ENCODE measurements at places on chromosomes 13 and 19.

GRCh38 chr13:59963827-59964226, 199.9 kb downstream of the DIAPH3 start:
- DNase-seq, result no peak

- DNase-seq, result no peak
Observed at GRCh38 chr13:105918842-105919741, 616.4 kb downstream of the EFNB2 start.

GRCh38 chr13:33971562-33971819, 153.5 kb downstream of the RFC3 start:
- DNase-seq, result no peak

GRCh38 chr13:61777899-61778298, 362.2 kb upstream of the PCDH20 start:
- no peak for DNase-seq

- DNase-seq, result no peak
Observed at GRCh38 chr19:10168386-10168948, 26.3 kb downstream of the DNMT1 start.

GRCh38 chr13:29457299-29457698, 138.2 kb downstream of the SLC7A1 start:
- DNase-seq, result peak; percentile 9

GRCh38 chr13:42524487-42525034, 49.4 kb upstream of the TNFSF11 start:
- no peak for DNase-seq

DNA sequence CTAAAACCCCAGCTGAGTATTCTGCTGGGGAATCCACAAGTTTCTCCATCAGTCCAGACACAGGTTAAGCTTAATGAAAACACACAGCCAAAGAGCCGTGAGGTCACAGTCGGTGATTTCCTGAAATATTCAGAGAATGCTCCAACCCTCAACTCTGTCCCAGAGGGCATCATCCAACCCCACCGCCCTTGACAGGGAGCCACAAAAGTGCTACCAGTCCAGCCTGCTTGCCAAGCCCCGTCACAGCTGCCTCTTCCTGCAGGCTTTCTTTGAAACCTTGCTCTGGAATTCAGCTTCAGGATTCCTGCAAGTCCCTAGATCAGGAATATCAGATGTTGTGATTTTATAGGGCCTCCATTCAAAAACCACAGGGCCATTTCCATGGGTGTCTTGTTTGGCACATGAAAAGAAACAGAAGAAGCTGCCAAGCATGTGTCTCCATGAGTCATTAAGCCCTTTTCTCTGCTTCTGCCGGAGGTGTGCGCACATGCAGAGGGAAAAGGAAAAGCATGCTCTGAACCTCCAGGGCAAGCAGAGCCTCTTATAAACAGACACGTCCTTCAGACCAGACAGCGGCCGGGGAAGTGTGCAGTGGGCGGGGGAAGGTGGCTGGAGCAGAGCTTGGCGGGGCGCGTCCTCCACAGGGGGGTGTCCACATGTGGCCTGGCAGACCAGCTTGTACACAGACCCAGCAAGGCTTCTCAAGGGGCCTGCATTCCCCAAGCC, 164.7 kb downstream of the KATNAL1 start:
- no peak for DNase-seq

DNA sequence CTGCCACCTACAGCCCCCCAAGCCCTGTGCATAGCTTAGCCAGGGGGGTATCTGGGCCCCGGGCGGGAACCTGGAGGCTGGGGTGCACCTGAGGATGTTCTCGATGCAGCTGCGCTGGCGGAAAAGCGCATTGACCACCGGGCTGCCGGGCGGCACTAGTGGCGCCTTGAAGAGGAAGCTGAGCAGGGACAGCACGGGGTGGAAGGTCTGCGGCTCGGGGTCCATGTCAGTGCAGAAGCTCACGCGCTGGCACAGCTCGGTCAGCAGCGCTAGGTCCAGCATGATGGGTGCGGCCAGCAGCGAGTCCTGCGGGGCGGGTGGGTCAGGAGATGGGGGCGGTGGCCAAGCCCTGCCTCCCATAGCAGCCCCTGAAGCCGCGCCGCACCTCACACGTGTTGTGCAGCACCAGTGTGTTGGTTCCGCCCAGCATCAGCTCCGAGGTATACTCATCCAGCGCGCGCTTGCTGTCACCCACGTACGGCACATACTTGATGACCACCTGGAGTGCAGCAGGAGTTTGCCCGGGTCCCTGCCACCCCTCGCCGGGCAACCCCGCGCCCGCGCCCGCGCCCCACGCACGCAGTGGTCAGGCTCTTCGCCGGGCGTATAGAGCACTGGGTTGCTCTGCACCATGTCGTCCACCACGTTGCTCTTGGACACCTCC, 2.6 kb downstream of the ISYNA1 start:
- no peak for DNase-seq

DNA sequence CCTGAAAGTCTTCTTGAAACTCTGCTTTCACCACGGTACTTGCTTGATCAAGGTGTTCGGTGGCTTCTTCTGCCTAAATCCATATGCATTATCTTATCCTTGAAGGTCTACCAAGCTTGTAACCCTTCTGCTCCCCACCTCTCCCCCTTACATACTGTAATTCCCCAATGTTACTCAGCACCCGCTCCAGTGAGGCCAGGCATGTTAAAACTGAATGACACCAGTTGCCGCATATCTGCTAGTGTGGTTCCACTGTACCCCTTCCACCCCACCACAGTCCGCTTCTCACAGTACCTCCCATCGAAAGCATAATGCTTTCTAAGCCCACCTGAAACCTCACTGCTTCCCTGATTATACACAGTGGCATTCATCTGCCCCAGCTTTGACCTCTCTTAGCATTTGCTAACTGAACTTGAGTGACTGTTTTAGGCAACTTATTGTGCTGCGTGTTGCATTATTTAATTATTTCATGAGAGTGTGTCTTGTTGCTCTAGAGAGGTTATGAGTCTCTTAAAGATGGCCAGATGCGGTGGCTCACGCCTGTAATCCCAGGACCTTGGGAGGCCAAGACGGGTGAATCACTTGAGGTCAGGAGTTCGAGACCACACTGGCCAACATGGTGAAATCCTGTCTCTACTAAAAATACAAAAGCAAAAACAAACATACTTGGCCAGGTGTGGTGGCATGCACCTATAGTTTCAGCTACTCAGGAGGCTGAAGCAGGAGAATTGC, 87.6 kb upstream of the MBNL2 start:
- DNase-seq, result no peak

DNA sequence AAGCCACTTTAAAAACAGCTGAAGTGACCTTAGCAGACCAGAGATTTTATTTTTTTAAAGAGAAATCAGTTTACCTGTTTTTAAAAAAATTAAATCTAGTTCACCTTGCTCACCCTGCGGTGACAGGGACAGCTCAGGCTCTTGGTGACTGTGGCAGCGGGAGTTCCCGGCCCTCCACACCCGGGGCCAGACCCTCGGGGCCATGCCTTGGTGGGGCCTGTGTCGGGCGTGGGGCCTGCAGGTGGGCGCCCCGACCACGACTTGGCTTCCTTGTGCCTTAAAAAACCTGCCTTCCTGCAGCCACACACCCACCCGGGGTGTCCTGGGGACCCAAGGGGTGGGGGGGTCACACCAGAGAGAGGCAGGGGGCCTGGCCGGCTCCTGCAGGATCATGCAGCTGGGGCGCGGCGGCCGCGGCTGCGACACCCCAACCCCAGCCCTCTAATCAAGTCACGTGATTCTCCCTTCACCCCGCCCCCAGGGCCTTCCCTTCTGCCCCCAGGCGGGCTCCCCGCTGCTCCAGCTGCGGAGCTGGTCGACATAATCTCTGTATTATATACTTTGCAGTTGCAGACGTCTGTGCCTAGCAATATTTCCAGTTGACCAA, 10.8 kb downstream of the PLPPR3 start:
- DNase-seq, result peak; percentile 64

DNA sequence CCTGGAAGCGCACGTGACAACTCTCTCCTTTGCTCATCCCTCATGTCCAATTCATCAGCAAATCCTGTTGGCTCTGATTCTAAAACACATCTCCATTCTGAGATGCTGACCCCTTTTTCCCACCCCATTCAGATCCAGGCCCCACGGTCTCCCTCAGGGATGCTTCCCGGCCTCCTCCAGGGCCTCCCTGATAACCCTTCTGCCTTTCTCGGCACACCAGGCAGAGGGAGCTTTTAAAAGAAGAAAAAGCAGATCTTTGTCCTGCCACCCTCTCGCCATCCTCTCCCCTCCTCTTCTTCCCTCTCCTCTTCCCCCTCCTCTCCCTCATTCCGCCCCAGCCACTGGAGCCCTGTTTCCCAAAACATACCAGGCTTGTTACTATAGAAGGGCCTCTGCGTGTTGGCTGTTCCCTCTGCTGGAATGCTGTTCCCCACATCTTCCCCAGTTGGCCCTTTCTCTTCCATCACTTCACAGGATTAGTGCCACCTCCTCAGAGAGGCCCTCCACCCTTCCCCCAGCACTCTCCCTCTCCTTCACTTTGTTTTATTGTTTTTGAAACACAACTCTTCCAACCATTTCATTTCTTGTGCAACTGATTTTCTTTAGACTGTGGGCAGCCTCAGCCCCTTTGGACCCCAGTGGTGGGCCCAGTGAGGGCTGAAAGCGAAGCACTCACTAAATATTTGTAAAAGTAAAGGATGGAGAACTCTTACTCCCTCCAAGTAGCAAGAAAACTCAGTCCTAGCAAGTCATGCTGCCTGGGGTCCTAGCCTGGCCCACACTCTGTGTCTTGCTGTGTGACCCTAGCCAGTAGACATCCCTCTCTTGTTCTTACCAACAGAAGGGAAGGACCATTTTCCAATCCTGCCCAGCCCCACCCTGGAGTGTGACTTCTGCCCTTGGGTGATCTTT, 2.5 kb upstream of the CRLF1 start:
- no peak for DNase-seq

DNA sequence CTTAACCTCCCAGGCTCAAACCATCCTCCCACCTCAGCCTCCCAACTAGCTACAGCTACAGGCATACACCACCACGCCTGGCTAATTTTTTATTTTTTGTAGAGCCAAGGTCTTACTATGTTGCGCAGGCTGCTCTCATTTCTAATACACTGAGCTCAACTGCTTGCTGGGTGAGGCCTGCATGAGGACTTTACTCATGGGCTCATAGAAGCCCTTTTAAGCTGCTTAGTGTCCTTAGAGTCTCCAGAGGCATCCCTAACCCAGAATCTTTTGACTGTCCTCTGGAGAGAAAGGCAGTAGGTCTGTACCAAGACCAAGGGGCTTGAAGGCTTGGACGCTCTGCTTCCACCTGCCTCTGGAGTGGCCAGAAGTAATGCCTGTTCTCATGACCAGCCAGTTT, 141.6 kb downstream of the TM9SF2 start:
- DNase-seq, result no peak

DNA sequence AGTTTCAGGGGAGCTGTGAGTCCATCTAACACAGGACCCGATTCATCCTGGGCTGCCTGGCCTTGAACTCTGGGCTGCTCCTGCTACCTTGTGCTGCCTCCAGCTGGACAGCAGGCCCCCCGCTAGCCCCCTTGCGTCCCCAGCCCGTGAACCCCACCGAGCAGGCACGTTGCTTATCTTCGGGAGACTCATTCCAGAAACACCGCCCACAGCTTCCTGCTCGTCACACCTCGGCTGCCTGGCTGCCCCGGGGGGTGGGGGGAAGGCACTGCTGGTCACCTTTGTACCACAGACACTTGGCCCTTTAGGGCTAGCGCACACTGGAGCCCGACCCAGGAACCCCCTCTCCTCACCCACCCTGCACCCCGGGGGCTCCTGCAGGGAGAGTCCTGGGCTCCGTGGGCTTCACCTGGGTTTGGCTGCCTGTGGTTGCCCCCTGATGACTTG, 48.1 kb downstream of the CRTC1 start:
- DNase-seq, result no peak

- DNase-seq, result peak; percentile 59
Observed at GRCh38 chr13:52010890-52011631, at the start of gene ATP7B. ATP7B (minus strand) TSS chr13:52011450; CDS start chr13:52011337, 113 bp downstream.

DNA sequence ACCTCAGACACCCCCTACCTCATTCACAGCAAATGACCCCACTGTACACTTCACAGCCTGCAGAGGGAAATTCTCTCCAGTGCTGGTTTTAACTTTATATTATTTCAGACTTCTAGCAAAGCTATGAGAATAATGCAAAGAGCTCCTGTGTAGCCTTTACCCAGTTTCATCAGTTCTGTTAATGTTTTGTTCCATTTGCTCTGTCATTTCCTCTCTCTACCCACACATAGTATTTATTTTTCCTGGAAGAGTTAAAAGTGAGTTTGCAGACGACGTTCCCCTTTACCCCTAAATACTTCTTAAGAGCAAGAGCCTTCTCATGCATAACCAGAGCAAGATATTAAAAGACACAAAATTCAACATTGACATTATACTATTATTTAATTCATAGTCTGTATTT, 49.9 kb upstream of the ADGRE1 start:
- DNase-seq, result no peak

GRCh38 chr19:2336528-2337328, 8.2 kb downstream of the SPPL2B start:
- no peak for DNase-seq

GRCh38 chr13:96779691-96780090, 214.6 kb downstream of the OXGR1 start:
- no peak for DNase-seq

DNA sequence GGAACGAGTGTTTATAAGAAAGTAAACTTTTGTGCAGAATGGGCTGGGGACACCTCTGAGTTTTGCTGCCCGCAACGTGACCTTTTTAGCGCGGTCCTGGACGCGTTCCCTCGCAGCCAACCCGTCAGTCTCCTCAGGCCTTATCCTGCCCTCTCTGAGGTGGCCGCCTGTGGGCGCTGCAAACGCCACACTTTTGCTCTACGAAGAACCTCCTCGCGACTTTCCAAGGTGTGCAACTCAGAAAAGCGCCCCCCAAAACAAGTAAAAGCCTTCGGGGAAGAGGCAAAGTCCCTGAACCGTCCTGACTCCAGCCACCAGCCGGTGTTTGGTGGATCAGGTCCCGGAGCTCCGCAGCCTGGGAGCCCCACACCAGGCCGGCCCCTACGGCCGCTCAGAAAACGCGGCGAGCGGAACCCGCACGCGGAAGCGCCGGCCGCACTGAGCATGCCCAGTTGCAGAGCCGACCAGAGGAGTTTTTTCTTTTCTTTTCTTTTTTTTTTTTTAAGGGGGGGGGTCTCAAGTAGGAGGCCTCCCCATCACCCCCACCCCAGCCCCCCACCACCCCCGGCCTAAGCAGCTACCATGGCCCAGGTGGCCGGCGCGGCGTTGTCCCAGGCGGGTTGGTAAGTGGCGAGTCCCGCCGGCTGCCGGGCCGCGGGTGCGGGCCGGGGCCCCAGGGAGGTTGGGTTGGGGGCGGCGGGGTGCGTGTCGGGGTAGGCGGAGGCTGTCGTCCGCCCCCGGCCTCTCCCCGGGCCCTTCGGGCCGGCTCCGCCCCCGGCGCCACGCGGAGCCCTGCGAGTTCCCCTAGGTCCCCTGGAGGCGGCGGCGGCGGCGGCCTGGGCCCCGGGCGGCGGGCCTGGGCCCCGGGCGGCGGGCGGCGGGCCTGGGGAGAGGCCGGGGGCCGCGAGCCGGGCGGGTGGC, at the start of gene TDRD3:
Gene TDRD3 (plus strand): TSS at position 438 of the 921 bp plus-strand sequence. CDS start 145 bp downstream, at position 583.
- DNase-seq, result peak; percentile 81

Measured in HAP-1 (cell line).